ENCODE measurements at places on chromosomes 6 and 20.

- no peak for DNase-seq
Observed at GRCh38 chr6:446418-447366, 55.1 kb downstream of the IRF4 start.

GRCh38 chr6:160279850-160280249 lies 21.2 kb upstream of the SLC22A2 start:
- DNase-seq, result no peak

GRCh38 chr6:9139746-9140145 lies 704.4 kb upstream of the SLC35B3 start:
- DNase-seq, result no peak

GRCh38 chr6:166007349-166008263 lies 160.0 kb downstream of the TBXT start:
- peak; percentile 6 for DNase-seq

GRCh38 chr20:17227669-17228623 lies 1.1 kb downstream of the PCSK2 start:
- DNase-seq, result no peak

DNA sequence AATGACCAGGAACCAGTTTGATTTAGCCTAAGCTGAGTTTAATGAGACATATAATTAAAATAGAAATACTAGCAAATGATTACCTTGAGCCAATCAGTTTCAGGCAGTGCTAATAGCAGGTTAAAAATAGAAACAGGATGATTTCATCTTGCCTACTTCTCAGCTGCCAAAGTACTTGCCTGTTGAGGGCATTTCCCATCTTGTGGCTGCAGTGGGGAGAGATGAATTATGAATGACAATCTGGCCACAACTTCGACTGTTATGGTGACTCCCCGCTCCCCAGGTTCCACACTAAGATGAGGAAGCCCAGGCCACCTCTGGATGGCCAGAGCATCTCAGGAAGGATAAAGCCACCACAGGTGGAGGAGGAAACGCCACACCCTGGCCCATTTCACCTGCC lies 31.3 kb downstream of the MBOAT1 start:
- no peak for DNase-seq
